ENCODE measurements at places on chromosomes 2 and 18. TPM values are rescaled to one million over a fixed set of nuclear protein-coding genes. Genes with fewer than 3 reads are reported as not detected.

Gene CHRNG
- not detected for total RNA-seq

Gene OR6B3
- total RNA-seq, result not detected

Gene STARD6
- total RNA-seq, result not detected

Gene ABCB11
- 0.05 TPM for total RNA-seq

Gene TMEFF2
- total RNA-seq, result 0.16 TPM

Gene FN1
- 154 TPM for total RNA-seq

Gene FAM110C
- total RNA-seq, result 3.3 TPM

GRCh38 chr2:10732924-10733565 is 11.6 kb downstream of the ATP6V1C2 start:
- DNase-seq, result no peak

- no peak for DNase-seq
These were observed 69.0 kb downstream of the ITGB1BP1 start for GRCh38 chr2:9354318-9354717.

DNA sequence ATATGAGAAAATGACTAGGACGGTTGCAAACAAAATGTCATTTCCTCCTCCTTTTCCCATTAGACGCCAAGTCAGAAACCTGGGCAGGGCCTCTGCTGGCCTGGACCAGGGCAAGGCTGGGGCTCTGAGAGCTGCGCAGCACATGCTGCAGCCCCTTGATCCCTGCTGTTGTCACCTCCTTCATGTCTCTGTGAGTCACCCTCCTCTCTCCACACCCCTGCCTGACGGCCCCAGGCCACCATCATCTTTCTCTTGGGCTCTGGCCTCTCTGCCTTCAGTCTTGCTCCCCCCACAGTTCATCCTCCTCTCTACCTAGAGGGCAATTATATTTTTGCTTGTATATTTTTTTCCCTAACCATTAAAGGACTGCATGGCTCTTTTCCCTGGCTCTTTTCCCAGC is 10.0 kb downstream of the FLACC1 start:
- no peak for DNase-seq

- DNase-seq, result no peak
These were observed 14.7 kb downstream of the CUL3 start for GRCh38 chr2:224570328-224570993.

DNA sequence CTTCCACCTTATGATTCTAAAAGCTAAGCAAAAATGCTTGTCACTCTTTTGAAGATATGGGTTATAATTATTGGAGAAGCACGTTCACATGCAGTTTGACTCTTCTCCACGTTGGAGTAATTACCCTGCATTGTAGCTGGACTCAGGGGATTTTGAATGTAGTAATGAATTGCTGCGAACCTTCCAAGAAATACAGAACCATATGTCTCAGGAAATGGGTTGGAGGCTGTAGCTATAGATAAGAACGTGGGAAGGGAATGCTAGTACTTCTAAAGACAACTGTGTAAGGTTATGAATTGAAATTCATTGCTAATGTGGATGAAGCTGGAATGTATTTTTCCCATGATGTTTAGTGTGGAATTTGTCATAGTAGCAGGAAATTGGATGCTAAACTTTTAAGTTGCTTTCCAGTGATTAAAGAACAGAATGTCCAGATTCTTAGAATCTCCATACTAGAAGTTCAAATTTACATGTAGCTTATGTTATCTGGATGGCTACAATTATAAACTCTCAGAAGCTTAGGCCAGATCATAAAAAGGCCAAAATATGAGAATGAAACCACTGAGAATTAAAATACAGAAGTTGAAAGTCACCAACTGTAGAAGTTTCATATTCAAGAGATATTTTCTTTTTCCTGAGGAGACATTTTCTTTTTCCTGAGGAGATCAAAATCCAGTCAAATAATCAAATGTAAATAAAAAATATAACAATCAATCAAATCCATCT is 27.3 kb upstream of the SPOPL start:
- DNase-seq, result no peak

GRCh38 chr2:158006961-158007719 is 94.5 kb upstream of the UPP2 start:
- DNase-seq, result no peak

- no peak for DNase-seq
These were observed 14.8 kb downstream of the LPIN1 start for GRCh38 chr2:11761259-11761658.

DNA sequence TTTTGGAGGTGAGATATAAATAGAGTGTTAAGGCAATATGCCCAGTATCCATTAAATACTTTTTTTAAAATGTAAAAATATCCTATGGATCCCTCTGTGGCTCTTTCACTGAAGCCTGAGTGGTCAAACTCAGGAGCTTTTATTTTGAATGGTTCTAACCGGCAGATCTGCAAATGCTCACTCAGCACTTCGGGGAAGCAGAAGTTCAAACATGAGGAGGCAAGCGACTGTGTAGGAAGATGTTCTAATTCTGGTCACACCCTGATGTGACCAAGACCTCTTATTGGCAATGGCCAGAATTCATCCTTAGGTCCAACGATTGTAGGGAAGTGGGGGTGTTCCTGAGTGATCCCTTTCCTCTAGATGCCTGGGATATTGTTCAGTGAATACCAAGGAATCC is 168.8 kb downstream of the CDCA7 start:
- no peak for DNase-seq

GRCh38 chr18:11581286-11581685 is 28.1 kb upstream of the SLC35G4 start:
- DNase-seq, result no peak

GRCh38 chr2:106954304-106954703 is 68.3 kb upstream of the ST6GAL2 start:
- DNase-seq, result no peak

- no peak for DNase-seq
These were observed 11.0 kb downstream of the CRIM1 start for GRCh38 chr2:36366491-36367120.

GRCh38 chr2:237244976-237245646 is 159.4 kb downstream of the COPS8 start:
- no peak for DNase-seq

DNA sequence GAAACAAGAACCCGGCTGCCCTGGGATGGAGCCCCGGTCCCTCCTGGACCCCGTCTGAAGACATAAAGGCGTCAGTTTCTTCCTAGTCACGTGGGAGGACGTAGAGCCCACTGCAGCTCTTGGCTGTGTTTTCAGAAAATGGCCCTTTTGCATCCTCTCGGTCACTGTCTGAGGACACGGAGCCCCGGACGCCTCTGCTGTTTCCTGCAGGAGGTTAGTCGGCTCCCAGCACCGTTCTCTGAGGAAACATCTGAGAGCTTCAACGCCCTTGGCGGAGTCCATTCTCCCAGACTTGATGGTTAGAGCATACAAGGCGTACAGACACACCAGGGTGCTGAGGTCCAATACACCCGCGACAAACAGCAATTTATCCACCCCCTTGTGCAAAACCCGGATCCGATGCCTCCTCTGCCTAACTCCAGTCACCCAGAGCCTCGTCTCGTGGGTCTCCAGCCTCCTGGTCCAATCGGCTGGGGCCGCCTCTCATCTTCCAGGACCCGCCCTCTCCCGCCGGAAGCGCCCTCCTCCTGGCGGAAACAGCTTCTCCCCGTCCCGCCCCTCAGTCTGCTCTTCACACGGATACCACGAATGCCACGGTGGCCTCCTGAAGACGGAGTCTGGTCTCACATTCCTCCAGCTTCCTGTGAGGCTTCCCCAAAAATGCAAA is 119.4 kb downstream of the TMEM18 start:
- DNase-seq, result peak; percentile 31

- no peak for DNase-seq
These were observed 16.0 kb upstream of the SNORC start for GRCh38 chr2:232854082-232854481.

- no peak for DNase-seq
These were observed 17.4 kb downstream of the FBLN7 start for GRCh38 chr2:112155331-112156151.
